ENCODE measurements at places on chromosomes 1 and 21. TPM values are rescaled to one million over a fixed set of nuclear protein-coding genes. Genes with fewer than 3 reads are reported as not detected.

Gene RGS1
- not detected for total RNA-seq

Gene ESPN
- not detected for total RNA-seq

Gene TMEM200B
- 10.6 TPM for total RNA-seq

GRCh38 chr1:224544346-224545110 lies 71.6 kb upstream of the CNIH3 start:
- peak overlapping the region; percentile 83 for H3K27ac ChIP-seq
- peaks cover 49% of the 10 kb centered on the region for H3K4me1 ChIP-seq
- no peaks in the 10 kb centered on the region for H3K27me3 ChIP-seq
- no peaks in the 10 kb centered on the region for H3K36me3 ChIP-seq
- no peak overlapping the region for H3K4me3 ChIP-seq

Gene PARS2
- total RNA-seq: 7.4 TPM

Gene RCSD1
- under 0.01 TPM for total RNA-seq

Gene DISC1
- 10.3 TPM for total RNA-seq

- DNase-seq: no peak
- H3K27me3 ChIP-seq: peaks cover 5% of the 10 kb centered on the region
- no peaks in the 10 kb centered on the region for H3K4me1 ChIP-seq
- H3K27ac ChIP-seq: no peak overlapping the region
Measured at GRCh38 chr1:153368495-153368894, 6.9 kb downstream of the S100A12 start.

DNA sequence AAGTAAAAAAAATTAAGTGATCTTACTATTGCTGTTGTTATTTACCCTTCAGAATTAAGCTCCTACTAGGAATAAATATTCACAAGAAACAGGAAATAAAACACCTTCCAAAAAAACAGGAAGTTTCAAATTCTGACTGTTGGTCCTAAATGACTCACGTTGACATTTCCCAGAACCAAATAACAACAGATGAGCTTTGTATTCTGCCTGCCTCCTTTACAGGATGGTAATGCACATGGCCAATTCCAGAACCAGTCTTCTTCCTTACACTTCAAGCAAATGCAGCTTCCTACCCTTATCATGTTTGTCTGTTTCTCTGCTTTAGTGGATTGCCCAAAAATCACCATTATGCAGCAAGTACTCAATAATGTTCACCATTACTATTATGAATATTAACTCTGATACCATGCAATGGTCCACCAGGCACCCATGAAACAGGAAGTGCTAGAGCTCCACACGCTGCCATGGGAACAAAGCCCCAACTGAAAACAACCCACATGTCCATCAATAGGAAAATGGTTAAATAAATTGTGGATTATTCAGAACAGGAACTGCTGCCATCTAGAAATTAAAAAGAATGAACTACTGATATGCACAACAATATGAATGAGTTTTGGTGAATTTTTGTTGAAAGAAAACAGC lies 8.9 kb downstream of the CASP9 start:
- H3K27ac ChIP-seq: no peak overlapping the region
- H3K4me3 ChIP-seq: no peak overlapping the region
- no peaks in the 10 kb centered on the region for H3K27me3 ChIP-seq
- H3K4me1 ChIP-seq: peaks cover 6% of the 10 kb centered on the region
- no peak for DNase-seq
- H3K36me3 ChIP-seq: peaks cover 3% of the 10 kb centered on the region

GRCh38 chr1:112397841-112398240 lies 1.8 kb downstream of the CTTNBP2NL start:
- H3K36me3 ChIP-seq: no peaks in the 10 kb centered on the region
- H3K27me3 ChIP-seq: no peaks in the 10 kb centered on the region
- peak overlapping the region; percentile 97 for H3K4me3 ChIP-seq

DNA sequence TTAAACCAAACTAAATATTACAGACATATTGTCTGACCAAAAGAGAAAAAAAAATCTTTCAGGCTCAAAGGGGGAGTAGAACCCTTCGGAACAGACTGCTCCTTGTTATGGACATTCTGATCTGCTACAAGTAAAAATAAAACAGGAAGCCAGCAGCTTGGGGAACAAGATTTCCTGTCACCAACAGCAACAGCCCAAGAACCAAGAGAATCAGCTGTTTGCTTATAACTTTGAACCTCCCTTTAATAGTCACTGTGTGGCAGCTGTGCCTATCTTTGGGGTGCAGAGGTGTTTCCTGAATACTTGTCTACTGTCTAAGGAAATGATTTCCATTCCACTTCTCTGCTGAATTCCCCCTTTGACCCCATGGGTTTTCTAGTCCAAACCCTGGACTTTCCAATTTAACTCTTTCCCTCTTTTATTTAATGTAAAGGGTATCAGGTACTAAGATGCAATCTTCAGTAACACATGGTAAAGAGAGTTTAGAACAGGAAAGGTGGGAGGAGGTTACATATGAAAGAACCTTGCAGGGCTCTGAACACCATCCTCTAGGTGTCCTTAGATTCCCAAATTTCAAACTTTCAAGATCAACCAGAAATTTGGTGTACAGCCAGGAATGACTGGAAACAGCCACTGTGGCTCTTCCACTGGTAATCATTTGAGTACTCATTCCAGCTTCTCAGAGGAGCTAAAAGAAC lies 38.6 kb downstream of the GPR3 start:
- H3K27ac ChIP-seq: no peak overlapping the region
- peaks cover 36% of the 10 kb centered on the region for H3K4me1 ChIP-seq
- H3K36me3 ChIP-seq: peaks cover 13% of the 10 kb centered on the region

Gene FAM76A
- 30.6 TPM for total RNA-seq

DNA sequence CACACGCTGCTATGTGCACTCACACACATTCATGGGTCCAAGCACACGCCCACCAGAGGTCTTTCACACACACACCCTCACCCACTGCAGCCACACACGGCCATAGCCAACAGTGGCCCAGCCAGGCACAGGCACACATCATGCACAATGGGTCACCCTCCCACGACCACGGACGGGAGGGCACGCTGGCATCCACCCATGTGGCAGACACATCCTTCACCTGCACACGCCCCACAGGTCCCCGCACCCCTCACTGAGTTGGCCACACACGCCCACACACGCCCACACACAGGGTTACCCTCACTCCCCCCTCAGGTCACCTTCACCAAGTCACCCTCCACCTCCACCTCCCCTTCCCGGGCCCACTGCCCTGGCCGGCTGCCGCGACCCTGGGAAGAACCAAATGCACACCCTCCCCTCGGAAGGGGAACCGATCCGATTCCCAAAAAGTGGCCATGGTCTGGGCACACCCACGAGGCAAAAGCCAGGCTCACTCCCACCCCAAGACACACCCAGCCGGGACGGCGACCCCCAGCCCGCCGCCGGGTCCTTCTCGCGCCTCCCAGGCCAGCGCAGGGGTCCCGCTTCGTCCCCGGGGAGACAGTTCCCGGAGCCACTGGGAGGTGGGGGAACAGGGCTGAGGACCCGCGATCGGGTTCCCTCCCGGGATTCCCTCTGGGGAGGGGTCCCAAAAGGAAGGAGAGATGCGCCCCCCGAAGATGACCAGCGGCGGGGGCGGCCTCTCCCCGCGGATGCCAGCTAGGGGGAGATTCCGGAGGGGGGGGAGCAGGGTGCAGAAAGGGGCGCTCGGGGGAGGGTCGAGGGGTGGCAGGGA lies 860 bp downstream of the SDC3 start:
- peak; percentile 76 for DNase-seq
- no peaks in the 10 kb centered on the region for H3K27me3 ChIP-seq
- H3K4me1 ChIP-seq: no peaks in the 10 kb centered on the region
- H3K27ac ChIP-seq: no peak overlapping the region

DNA sequence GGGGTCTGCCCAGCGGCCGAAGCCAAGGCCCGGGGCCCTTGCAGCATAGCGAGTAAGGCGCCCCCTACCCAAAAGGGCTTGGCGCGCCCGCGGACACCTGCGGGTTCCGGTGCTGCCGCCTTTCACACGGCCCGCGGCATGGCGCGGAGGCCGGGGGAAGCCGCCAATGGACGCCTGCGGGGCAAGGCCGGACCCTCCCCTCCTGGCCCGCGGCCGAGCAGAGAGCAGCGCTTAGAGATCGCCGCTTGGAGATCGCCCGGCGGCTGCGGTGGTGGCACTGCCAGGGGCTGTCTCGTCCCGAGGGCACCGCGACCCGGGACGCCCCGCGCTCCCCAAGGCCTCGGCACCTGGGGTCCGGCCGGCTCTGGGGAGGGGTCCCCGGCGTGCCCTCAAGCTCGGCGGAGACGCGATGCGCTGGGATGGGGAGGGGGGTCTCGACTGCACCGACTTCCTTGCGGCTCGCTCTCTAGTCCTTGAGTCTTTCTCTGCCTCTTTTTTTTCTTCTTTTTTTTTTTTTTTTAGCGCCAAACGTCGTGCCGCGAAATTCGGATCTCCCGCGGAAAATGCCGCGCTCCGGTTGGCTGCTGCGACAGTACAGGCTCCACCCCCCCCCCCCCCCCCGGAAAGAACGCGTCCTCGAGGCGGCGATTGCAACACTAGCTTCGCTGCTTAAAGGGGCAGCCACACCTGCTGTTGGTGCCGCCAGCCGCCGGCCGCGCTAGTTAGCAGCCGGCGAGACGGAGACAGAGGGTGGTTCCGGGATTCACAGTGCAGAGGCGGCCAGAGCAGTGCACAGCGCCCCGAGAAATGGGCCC lies at the start of gene E2F2:
Gene E2F2, minus strand, starts transcription at position 487 of the 815 bp plus-strand sequence. Its CDS starts 440 bp downstream, at position 47.
- H3K4me3 ChIP-seq: peak within 1 kb of the TSS; percentile 69
- peaks cover 18% of the 10 kb centered on the region for H3K4me1 ChIP-seq

DNA sequence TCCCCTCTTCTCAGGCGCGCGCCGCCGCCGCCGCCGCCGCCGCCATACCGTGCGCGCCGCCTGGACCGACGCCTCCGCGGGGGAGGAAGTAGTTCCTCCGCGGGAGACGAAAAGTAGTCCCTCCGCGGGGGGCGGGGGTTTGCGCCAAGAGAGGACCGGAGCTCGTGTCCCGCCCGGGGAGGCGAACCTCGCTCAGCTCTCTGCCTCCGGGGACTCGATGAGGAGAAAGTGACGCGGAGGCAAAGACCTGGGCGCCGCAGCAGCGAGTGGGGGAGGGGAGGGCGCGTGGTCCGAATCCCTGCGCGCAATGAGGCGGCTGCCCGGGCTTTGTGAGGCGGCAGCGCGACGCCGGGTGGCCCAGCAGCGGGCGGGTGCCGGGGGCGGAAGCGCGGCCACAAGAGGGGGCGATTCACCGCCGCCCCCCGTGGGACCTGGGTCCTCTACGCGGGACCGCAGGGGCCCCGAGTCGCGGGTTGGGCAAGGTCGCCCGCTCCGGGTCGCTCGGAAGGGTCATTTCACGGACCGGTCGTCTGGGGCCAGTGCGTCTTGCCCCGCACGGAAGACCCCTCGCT lies at the start of gene BRWD1:
Gene BRWD1, minus strand, starts transcription at position 62 of the 572 bp plus-strand sequence. CDS start 141 bp downstream, outside the sequence.
- H3K4me1 ChIP-seq: peaks cover 8% of the 10 kb centered on the region
- DNase-seq: peak; percentile 97
- H3K27me3 ChIP-seq: no peaks in the 10 kb centered on the region

DNA sequence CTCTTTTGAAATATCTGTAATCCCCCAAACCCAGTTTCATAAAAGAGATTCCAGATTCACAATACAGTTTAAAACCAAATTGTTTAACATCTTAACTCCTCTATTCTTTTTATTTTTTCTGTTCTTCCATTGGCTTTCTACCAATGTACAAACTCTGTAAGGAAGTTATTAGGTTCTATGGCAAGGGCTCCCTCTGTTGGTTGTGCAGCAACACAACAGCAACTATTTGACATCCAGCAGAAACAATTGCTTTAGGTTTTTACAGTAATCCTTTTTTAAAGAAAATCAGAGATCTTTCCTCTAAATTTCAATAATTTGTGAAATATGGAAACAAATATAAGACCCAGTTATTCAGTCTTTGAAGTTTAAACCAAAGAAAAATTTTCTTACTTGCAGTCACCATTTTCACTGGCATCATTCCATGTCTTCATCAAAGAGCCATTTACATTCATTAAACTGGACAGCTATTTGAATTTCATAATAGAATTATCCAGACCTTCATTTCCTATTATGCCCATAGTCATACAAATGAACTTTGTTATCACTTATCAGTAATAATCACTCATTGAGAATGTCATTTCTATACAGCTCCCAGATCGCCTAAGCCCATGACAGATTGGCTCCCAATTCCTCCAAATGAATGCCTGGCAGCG lies 46.5 kb upstream of the RNF11 start:
- no peaks in the 10 kb centered on the region for H3K36me3 ChIP-seq
- DNase-seq: peak; percentile 79
- peaks cover 3% of the 10 kb centered on the region for H3K27me3 ChIP-seq
- H3K27ac ChIP-seq: no peak overlapping the region
- no peaks in the 10 kb centered on the region for H3K4me1 ChIP-seq

Gene DNM3
- 0.72 TPM for total RNA-seq

- no peak overlapping the region for H3K27ac ChIP-seq
- H3K4me3 ChIP-seq: no peak overlapping the region
- H3K36me3 ChIP-seq: no peaks in the 10 kb centered on the region
- DNase-seq: no peak
- H3K4me1 ChIP-seq: no peaks in the 10 kb centered on the region
Measured at GRCh38 chr1:175673371-175674150, 69.8 kb downstream of the TNR start.

Gene STUM
- not detected for total RNA-seq

GRCh38 chr1:72780212-72780611 lies 497.9 kb upstream of the NEGR1 start:
- H3K27ac ChIP-seq: no peak overlapping the region
- no peaks in the 10 kb centered on the region for H3K4me1 ChIP-seq
- no peak overlapping the region for H3K4me3 ChIP-seq
- H3K27me3 ChIP-seq: no peaks in the 10 kb centered on the region
- DNase-seq: no peak

GRCh38 chr1:234607109-234608024 lies 2.6 kb downstream of the IRF2BP2 start:
- DNase-seq: no peak
- H3K27ac ChIP-seq: peak overlapping the region; percentile 99
- peaks cover 39% of the 10 kb centered on the region for H3K4me1 ChIP-seq
- H3K27me3 ChIP-seq: no peaks in the 10 kb centered on the region

All from osteoblast (primary cell).